Vagina (tissue), 2 donors: ENCODE measurements at places on chromosomes 5 and 9.

- DNase-seq, result no peak
Observed at GRCh38 chr9:128396970-128397613, 23.6 kb upstream of the CERCAM start.

DNA sequence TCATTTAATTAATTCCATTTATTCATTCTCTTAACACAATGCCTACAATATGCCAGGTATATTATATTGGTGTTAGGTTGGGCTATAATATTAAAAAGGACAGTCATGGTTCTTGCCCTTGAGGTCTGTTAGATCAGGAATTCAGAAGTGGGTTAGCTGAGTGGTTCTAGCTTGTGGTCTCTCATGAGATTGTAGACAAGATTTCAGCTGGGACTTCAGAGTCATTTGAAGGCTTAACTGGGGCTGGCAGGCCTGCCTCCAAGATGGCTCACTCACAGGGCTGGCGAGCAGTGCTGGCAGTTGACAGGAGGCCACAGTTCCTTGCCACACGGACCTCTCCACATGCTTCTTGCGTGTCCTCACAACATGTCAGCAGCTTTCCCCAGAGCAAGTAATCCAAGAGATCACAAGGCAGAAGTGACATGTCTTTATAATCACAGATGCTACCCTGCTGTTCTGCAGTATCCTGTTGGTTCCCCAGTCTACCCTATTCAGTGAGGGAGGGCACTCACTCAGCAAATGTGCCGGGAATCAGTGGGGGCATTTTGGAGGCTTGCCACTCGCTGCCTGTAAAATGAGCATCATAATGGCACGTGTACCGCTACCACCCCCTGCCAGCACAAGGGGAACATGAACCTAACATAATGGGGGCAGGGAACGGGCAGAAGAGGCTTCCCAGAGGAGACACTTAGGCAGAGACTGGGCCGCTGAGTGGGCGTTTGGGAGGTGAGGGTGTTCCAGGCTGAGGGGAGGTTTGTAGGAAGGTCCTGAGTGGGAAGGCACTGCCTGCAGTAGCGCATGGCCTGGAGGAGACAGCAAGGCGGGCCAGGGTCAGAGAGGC is 70.0 kb downstream of the EXOSC2 start:
- DNase-seq, result no peak

DNA sequence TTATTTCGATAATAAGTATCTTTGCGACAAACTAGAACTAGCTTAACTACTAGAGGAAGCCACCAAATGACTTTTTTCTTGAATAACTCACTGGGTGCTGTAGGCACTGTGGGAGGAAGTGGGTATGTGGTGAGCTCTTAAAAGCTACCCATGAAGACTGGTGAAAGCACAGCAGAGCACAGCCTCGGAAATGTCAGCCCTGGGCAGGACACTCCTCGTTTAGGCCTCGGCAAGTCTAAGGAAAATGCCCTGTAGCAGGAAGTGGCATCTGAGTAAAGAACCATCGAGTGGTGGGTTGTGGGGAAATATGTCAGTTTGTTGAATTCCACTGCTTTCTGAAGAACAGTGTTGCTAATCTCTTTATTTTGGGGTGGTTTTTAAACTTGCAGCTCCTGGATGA is 44.0 kb upstream of the NCS1 start:
- no peak for DNase-seq

DNA sequence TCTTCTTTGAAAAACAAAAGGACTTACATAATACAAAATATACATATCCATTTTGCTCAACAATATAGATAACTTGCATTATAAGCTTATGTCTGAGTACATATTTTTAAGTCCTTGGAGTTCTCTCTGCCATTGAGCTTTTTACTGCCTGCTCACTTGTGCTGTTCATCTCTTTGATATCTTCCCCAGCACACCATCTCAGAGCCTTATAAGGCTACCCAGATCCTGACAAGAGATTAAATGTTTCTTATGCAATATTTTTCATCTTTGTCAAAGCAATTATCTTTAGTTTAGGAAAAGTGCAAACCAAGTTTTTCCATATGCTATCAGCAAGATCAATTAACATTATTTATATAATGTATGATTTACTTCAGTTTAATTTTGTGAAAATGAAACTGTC is 60.7 kb upstream of the ITGA1 start:
- DNase-seq, result no peak

GRCh38 chr9:112970939-112971338 is 41.1 kb downstream of the ZNF883 start:
- no peak for DNase-seq

GRCh38 chr9:125750627-125751011 is 3.4 kb downstream of the PBX3 start:
- no peak for DNase-seq

GRCh38 chr9:6224393-6225154 is 9.0 kb downstream of the IL33 start:
- DNase-seq, result no peak

GRCh38 chr9:110255463-110256379 is 586 bp downstream of the TXN start:
- DNase-seq, result peak; percentile 90

- DNase-seq, result no peak
Observed at GRCh38 chr9:81979196-81979595, 9.4 kb upstream of the SPATA31D1 start.

DNA sequence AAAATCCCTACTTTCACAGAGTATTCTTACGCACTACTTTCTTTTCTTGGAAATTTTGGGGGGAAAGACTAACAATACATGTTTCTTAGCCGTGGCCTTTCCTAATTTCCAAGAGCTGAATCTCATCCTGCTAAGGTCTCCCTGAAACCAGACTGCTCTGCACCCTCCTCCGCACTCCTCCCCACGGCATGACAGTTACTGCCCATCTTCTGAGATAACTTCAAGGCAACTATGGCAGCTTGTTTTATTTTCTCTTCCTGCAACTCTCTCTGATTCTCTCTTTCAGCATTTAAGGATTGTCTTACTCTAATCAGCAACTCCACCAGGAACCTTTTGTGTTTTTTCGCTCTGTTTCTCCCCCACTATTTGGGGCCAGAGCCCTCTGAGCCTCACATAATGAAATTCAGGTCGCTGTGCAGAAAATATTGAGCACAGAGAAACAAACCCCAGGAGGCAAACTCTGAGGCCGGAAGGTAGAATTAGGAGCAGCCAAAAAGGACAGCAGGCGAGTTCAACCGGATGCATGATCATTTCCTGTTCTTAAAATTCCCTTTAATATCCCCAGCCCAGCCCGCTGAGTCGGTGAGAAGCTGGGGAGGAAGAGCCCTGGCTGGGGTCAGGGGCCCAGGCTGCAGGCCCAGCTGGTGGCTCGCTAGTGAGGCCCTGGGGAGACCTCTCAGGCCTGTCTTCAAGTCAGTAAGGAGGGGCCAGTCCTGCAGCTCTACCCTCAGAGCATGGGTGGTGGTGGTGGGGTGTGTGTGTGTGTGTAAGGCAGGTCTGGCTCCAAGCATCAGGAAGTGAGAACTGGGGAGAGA is 213.6 kb upstream of the S1PR3 start:
- no peak for DNase-seq

GRCh38 chr9:85859765-85860164 is 81.2 kb upstream of the NAA35 start:
- no peak for DNase-seq

DNA sequence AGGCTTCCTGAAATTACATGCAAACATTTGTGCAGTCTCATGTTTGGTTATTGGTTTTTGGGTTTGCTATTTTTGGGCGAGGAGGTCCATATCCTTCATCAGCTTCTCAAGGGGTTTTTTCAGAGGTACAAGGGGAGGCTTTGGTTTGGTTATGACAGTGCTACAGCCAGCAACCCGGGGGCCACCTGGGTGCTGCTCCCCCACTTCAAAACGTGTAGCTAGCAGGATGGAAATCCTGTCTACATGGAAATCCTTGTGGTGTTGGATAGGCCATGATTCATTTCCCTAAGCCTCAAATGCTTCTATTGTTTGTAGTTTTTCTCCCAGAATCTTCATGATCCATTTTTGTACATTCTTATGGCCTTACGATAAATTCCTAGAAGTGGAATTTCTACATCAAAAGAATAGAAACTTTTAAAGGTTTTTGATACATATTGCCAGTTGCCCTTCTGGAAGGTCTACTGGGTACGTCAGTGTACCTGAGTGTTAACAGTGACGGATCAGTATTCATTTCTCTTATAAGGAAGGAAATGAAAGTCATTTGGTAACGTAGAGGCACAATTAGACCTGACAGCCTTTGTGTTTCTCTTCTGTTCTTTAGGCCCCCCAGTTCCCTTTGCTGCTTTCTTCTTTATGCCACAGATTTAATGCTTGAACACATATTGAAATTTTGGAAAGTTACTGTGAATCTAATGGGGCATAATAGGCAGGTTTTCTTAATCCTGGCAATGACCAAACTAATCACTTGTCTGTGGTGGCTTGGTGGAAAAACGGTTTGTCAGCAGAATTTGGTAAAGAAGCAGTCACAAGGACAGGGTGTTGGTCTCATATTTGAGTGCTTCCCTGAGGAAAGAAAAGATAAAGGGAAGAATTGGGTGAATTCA is 69.7 kb upstream of the ABL1 start:
- DNase-seq, result no peak

GRCh38 chr5:18740301-18740700 is 1106.0 kb downstream of the TAF11L14 start:
- no peak for DNase-seq

GRCh38 chr5:77972469-77973252 is 196.5 kb upstream of the TBCA start:
- no peak for DNase-seq

- DNase-seq, result no peak
Observed at GRCh38 chr5:15728811-15729210, 228.8 kb downstream of the FBXL7 start.

DNA sequence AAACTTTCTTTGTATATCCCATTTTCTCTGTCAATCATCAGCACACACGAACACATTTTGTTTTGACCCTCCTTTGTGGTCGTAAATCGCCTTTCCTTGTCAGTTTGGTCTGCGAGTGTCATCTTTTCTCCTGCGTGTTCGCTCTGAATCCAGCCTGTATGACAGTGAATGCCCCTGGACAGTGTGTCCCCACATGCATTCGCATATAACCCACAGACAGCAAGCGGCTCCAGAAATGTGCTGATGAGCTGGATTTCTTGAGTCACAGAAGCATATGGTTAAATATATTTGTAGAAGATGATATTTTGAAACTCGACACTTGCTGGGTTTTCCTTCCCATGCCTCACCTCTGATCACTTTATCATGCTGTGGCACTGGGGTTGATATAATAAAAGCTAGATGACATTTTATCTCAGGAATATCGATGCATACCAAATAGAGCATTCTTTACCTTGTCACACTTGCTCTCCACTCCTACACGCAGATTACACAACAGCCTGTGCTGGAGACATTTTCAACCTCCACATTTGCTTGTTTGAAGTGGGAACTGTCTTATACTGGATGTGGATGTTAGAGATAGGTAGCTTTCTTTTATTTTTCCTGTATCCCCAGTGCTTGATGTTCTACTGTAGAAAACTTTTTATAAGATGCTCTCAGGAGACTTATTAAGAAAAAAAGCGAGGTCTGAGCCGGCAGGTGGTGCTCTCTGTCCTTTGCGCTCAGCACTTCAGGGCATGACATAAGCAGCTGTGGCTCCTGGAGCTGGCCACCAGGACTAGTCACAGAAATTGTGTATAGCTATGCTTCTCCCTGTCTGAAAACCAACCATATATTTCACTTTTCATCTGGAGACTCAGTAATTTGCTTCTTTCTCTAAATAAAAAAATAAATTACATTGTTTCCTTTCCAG is 215.1 kb downstream of the SH3GL2 start:
- DNase-seq, result no peak

DNA sequence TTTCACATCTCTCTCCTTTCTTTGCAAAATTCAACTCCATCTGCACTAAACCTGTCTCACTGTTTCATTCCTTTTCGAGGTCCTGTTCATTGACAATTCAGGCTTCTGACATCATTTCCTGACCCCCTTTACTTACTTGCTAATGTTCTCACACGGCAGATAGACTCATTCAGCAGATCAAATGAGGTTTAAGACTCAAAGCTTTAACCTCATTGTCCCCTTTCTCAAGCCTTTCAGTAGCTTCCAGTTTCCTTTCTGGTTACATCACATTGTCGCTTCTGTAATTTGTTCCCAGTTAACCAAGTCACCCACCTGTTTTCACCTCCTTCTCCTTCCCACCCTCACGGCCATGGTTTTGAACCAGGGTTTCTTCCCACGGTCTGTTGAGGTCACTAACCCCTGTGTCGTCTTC is 143.4 kb upstream of the OTULINL start:
- no peak for DNase-seq

- DNase-seq, result no peak
Observed at GRCh38 chr5:79621056-79621455, 8.8 kb downstream of the TENT2 start.

DNA sequence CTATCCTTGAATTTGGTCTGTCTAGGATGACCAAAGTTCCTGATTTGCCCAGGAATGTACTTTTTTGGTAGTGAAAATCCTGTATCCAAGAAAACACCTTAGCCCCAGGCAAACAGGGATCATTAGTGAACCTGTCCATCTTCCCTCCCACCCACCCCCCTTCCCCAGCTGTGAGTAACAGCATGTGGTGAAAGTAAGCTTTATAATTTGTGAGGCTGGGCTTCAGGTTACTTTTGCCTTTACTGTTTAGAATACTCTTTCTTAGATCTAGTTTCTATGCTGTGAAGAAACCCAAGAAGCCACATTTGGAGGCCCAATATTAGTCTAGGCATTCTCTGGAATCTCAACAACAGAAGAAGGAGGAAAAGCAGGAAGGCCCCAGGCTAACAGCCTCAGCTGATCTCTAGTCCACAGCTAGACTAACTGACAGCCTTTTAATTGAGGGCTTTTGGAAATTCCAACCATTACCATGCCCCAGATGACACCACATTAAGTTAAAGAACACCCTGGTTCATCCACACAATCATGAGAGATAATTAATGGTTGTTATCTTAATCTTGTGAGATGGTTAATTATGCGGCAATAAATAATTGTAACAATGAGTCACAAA is 703.0 kb upstream of the NUDT12 start:
- DNase-seq, result no peak

GRCh38 chr5:137575211-137575610 is 76.1 kb upstream of the SPOCK1 start:
- no peak for DNase-seq

GRCh38 chr9:81635521-81636254 is 53.7 kb downstream of the TLE1 start:
- DNase-seq, result no peak

DNA sequence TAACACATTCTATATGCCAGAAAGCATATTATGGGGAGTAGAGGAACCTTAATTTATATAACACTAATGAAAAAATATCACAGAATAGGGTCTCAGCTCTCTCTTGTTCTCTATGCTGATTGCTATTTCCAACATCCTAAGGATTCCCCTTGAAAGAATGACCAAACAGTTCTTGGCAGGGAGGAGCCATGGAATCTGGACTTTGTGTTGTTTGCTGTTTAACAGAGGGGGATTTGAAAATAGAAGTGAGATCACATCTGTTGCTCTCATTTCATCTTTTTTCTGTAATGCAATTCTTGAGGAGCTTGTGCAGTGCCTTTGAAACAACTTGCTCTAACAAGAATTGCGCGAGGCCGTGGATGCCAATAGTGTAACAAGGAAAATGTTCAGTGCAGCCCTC is 755.3 kb downstream of the TLE1 start:
- no peak for DNase-seq

- DNase-seq, result no peak
Observed at GRCh38 chr5:43193894-43194265, 1.9 kb downstream of the NIM1K start.

GRCh38 chr9:35652829-35653209 is 2.1 kb upstream of the SIT1 start:
- DNase-seq, result no peak
